ENCODE measurements at places on chromosomes 2 and 18.
A peak's percentile ranks its signal among the peaks of the same experiment; 100 is the strongest.

- DNase-seq: no peak
Measured at GRCh38 chr2:33763671-33764310, 164.7 kb upstream of the FAM98A start.

- DNase-seq: no peak
Measured at GRCh38 chr2:46498681-46499080, 19.3 kb downstream of the TMEM247 start.

- DNase-seq: no peak
Measured at GRCh38 chr2:134838143-134838620, at the start of gene ACMSD. Gene ACMSD, plus strand, starts transcription at chr2:134838616. Its CDS starts 67 bp downstream, at chr2:134838683.

GRCh38 chr2:36701391-36701795 lies 4.9 kb downstream of the VIT start:
- no peak for DNase-seq

DNA sequence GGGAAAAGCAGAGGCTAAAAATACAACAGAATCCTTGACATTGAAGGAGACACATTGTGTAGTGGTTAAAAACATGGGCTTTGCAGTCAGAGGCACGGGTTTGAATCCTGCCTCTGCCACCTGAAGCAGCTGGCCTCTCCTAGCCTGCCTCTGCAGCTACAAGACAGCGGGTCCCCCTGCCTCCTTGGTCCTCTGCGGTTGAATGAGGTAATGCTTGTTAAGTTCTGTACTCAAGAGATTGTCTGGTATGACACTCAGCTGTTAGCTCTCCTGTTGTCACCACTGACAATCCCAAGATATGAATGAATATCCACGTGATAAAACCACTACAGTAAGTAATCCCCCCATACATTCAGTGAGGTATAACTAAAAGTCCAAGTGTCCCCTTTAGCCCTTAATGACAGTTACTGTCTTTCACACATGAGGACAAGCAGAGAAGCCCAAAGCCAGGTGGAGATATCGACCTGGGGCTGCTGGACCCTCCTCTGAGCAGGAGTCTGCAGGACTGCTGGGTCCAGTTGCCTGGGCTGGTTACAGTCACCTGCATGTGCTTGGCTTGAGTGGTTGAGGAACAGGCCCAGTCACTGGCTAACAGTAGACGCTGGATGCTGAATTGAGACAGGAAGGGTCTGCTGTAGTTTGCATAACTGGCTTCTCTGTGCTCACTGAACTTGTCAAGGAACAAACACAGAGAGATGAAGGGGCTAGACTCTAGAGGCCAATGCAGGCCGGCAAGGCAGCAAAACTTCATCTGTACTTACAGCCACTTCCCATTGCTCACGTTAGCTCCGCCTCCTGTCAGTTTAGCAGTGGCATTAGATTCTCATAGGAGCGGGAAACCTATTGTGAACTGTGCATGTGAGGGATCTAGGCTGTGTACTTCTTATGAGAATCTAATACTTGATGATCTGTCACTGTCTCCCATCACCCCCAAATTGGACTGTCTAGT lies 85.5 kb downstream of the TGFA start:
- DNase-seq: no peak

GRCh38 chr18:27772081-27772480 lies 404.8 kb downstream of the CDH2 start:
- DNase-seq: no peak

GRCh38 chr2:134402410-134402809 lies 148.5 kb downstream of the MGAT5 start:
- no peak for DNase-seq

GRCh38 chr2:219182331-219183150 lies 4.5 kb downstream of the RETREG2 start:
- no peak for DNase-seq

GRCh38 chr2:225097035-225097434 lies 54.8 kb upstream of the DOCK10 start:
- no peak for DNase-seq

DNA sequence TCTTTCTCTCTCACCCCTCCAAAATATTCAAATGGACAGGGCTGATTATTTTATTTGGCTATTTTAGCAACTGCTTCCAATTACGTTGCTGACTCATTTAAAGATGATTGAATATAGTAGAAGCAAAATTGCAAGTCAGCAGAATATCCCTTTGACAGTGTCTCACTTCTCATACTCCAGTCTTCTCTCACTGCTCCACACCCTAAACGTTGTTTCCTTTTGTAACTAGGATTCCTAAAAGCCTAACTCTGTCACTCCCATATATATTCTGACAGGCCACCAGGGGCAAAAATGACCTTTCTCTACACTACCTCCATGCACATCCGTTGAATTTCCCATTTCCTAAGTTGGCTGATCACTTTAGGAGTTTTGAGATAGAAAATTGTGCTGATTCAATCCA lies 351.1 kb downstream of the RND3 start:
- no peak for DNase-seq

DNA sequence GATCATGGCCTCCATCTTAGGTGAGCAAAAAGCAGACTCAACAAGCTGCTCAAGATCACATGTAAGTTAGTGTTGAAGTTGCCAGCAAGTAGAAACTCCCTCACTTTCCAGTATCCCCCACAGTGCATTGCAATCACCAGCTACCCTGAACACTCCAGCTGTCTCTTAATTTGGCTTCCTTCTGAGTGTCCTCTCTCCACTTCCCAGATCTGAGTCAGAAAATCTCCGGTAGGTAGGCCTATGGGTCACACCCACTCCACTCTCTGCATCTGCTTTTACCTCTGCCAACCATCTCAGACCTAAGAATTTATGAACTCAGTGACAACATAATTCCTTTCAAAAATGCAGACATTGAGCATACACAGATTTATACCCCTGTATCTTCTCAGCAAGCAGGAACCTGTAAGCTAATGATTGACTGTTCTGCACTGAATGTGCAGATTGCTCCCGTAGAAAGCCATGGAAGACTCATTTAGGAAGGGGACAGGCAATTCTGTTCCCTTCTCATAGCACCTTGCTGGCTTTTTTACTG lies 656.9 kb downstream of the EPHA4 start:
- no peak for DNase-seq

DNA sequence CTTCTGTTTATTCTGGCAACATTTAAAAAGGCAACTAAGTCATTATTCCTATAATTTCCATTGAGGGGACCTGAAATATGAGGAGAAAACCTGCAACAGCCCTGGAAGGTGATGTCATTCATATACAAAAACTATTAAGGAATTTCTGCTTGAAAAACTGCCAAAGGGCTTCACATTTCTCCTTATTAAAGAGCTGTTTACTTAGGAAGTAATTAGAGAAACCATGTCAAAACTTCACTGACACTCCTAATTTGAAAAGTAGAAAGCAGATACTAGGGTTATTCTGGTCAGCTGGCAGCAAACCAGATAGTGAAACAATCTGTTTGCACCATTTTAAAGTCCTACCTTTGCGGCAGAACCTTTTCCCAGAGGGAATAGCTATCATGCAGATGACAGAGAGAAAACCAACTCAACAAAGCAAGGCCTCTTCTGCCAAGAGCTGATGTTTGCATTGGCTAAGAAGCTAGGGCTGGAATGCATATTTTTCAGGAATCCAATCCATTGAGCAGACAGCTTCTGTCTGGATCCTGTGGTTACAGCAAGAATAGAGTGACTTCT lies 592.2 kb upstream of the SYT4 start:
- DNase-seq: no peak

- no peak for DNase-seq
Measured at GRCh38 chr18:7338846-7339245, 108.0 kb downstream of the LRRC30 start.

- DNase-seq: no peak
Measured at GRCh38 chr2:96119389-96119751, 3.0 kb upstream of the ADRA2B start.

GRCh38 chr2:187312718-187313282 lies 135.3 kb downstream of the CALCRL start:
- no peak for DNase-seq

DNA sequence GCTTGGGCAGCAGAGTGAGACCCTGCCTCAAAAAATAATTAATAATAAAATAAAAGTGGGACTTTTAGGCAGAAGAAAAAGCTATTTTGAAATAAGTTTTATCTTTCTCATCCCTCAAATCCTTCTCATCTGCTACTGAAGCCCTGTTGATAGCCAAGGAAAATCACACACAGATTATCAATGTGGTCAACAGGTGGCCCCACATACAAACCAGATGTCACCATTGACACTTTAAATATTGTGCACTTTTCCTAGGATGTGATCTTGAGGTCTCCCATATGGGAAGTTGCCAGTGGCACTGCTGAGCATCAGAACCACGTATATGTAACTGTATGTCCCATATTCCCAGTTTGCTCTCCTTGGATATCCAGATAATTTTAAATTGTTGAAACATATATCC lies 64.6 kb downstream of the KCTD18 start:
- no peak for DNase-seq

DNA sequence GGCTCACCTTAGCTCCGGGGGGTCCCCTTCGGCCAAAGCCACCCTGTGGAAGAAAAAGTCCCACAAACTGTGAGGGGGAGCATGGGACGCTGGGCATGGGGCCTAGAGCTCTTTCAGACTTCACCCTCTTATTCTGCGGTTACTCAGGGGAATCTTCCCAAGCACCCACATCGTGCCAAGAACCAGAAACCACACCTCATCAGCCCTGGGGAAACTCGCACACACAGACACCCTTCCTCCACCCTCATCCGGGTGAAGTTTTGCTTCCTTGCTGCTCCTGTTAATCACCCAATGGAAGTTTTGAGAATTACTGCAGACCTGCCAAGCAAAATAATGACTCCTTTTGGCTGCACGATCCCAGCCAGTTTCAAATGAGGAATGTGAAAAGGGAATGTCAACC lies 59.1 kb downstream of the COL6A3 start:
- DNase-seq: no peak

DNA sequence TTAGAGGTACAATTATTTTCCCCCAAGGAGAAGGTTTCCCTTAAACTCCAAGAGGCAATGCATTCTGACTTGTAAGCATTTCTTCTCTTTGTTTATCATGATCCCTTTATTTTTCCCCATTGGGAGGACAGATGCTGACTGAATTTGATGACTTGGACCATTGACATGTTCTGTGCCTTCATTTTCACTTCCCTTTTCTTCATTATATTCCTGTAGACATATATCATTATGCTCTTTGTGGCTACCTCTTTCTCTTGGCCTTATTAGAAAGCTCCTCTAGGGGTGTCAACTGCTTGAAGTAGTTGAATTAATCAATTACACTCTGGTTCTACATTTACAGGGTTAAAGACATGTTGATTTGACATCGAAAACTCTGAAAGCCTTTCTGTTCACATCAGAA lies 330.0 kb upstream of the DCC start:
- no peak for DNase-seq

- DNase-seq: no peak
Measured at GRCh38 chr18:39199231-39199855, 1633.7 kb upstream of the CELF4 start.

DNA sequence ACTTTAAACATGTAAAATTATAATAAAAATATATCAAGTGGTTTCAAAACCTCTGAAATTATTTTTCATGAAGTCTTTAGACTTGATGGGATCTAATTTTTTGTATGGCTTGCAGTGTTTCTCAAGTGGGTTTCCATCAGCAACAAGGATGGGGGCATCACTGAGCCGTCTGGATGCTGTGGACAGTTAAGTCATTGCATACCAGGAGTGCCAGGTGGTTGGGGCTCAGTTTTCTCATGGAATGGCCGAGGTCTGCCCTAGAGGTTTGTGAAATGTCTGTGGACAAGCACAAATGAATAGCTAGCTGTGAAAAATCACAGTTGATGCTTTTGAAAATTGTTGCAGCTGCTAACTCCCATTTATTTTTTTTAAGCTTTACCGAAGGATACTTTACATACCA lies 1.7 kb downstream of the PRELID3A start:
- DNase-seq: no peak

- DNase-seq: no peak
Measured at GRCh38 chr2:152655880-152656279, 61.4 kb downstream of the PRPF40A start.

- DNase-seq: no peak
Measured at GRCh38 chr18:42187611-42188380, 232.8 kb downstream of the PIK3C3 start.

- DNase-seq: peak; percentile 53
Measured at GRCh38 chr2:134127496-134127895, 126.4 kb upstream of the MGAT5 start.

DNA sequence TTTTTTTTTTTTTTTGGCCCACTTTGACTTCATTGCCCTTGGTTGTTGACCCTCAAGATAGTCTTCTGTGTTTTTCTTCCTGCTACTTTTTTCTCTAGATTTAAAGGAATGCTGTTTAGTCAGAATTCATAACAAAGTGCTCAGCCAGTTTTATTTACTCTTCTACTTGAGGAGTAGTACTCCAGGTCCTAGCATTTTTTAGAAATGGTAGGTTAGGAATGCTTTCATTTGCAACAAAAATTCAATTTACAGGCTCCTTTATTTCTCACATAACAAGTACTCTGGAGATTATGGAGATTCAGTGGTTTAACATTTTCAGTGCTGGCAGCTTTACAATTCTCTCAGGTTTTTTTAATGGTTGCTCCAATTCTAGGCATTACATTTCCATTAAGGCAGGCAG lies 58.2 kb downstream of the KIAA1328 start:
- DNase-seq: no peak

DNA sequence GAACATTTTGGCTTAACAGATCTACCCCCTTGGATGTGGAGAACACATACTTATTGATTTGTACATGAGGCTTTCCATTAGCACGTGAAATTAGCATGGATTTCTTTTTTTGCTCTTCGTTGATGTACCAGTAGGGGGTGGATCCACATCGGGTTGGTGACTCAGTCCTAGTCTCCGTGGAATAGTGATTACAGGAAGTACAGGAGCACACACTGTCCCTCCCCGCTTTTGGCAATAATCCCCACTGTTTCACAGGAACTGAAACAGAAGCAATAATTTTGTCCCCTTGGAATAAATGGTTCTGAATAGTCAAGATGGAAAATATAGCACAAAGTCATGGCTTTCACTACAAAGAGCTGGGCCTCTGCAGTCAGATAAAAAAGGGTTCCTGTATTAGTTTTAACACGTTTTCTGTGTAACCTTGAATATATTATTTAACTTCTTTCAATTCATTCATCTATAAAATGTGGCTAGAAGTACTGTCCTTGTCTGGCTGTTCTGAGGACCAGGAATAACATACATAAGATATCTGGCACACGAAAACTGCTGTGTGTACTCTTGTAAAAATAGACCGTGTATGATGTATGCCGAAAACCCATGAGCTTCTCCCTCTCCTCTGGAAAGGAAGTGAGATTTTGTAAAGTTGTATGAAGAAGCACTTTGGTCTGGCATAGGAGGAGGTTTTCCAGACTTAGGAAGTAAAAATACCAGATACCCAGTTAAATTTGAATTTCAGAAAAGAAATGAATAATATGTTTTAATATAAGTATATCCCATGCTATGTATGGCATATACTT lies 229.2 kb downstream of the GALR1 start:
- DNase-seq: no peak

GRCh38 chr2:227411990-227412350 lies 24.2 kb upstream of the SCYGR1 start:
- DNase-seq: no peak

DNA sequence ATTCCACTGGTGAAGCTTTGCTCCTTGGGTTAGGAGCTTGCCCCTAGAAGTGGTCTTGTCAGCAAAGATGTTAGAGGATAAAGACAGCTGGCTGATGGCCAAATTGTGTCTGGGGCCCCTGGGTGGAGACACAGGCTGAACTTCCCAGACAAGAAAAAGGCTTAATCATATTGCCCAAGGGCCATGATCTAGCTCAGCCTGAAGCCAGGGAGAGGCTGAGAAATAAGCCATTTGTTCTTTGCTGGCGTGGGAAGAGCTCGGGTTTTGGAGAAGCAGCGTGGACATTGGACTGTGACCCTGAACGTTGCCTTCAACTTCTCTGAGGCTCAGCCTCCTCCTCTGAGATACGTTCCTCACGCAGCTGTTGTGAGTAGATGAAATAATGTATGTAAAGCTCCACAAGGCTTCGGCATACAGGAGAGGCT lies 153.0 kb downstream of the ZFP36L2 start:
- no peak for DNase-seq
